ENCODE measurements at places on chromosomes 16 and 17.

DNA sequence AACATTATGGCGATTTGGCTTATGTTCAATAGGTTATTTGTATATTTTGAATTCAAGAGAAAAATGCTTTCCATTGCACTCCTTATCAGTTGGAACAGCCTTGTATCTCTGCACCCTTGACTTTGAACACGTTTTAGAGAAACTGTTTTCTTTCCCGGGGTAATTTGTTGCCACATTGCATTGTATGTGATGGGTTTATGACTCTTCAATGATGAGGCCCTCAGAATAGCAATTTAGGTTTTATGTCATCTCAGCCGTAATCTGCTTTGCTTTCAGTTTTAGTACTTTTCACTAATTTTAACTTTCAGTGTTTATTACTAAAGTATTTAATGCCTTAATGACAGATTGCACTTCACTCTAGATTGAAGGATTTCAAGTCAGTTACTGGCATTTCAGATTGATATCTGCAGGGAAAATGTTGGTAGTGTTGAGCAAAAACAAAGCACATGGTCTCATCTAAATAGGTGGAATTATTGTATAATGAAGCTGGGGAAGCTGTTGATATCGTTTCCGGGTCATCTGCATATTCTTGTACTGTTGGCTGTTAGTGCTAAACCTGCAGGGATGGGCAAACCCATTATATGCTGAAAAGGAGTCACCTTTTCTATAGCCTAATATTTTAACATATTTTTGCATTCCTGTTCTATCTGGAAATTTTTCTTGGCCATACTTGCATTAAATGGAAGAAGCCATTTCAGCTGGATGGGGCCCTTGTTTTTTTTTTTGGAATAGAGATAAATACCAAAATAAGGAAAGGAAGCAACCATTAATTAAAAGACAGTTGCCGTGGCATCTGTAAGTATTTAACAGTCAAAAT is 2.0 kb downstream of the LUC7L3 start:
- no peak for DNase-seq

GRCh38 chr17:13920413-13920812 is 148.9 kb upstream of the COX10 start:
- no peak for DNase-seq

DNA sequence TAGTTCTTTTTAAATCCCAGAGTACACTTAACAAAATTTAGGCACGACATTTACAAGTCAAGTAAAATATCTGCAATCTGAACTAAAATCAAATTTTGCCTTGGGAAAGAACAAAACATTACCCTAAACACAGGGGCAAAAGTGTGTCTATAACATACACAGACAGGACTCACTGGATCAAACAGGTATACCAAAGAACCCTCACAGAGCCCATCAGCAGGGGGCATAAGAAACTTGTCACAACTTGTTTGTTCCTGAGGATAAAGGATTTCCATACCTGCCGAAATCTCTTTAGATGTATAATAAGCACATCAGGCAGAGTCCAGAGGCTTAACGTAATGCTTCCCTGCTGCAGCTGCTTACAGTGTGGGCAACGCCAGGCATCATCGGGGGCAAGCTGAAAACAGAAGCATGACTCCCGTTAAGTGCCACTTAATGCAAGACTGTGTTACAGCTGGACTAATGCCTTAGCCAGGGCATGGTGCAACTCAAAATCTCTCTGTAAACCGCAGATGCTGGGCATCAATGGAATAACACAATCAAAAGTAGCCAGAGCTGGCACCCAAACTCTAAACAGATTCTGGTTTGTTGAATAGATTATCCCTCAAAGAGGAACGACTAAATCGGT is 67.0 kb downstream of the USP31 start:
- DNase-seq = no peak

DNA sequence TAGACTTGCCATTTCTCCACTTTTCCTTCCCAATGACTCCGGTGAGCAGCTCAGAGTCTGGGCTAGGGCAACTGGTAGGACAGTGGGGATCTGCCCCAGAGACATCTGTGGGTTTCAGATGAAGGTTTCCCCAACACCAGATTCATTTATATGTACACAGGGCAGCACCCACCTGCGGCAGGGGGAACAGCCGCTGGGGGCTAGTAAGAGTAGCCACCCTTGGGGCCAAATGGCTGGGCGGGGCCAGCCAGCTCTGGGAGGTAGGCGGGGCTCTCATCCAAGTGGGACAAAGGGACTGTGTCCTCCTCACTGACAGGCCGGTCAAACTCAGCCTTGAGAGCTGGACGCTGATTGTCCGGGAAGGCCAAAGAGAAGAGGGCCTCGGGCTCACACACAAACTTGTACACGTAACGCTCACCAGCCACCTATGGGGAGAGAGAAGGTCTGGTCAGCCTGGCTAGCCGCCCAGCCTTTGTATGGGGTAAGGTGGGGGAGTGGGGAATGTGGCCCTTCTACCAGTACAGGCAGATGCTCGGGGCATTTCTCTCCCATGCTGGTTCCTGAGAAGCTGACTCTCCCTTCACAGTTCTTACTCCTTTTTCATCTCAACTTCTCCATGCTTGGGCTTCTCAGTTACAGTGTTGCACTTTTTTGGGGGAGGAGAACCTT is 17.7 kb downstream of the ETV4 start:
- no peak for DNase-seq

GRCh38 chr16:73743665-73744496 is 552.7 kb upstream of the PSMD7 start:
- no peak for DNase-seq

GRCh38 chr17:67467500-67468455 is 90.7 kb downstream of the PITPNC1 start:
- DNase-seq = no peak

DNA sequence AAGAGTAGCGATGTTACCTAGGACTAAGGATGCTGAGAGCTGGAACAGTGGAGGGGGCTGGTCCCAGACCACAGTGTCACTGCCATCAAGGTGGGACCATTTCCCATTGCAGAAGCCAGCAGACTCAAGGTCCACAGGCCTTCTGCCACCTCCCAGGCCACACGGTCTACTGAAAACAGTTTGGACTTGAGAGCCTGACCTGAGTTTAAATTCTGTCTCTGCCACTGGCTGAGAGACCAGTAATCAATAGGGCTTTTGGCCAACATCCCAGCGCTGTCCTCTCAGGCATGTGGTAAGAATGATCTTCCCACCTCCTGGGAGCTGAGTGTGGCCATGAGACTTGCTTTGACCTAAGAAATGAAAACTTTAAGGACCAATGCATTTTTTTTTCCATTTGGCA is 331.4 kb upstream of the CDH5 start:
- DNase-seq = no peak

DNA sequence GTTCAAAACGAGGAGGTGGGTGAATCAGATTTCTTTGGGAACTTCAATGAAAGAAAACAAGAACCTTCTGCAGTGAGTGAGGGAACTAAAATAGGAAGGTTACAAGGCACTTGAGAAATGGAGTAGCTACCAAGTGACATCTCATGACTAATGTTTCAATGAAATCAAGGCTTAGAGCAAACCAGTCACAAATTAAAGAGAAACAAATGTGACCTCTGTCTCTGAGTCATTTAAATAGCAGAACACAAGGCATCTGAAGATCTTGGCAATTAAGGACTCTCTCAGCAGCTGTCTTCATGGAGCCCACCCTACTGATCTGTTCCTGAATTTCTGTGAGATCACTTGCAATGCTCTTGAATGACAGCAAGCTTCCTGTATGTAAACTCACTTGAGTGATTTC is 109.5 kb downstream of the CDH11 start:
- no peak for DNase-seq

GRCh38 chr17:80750263-80750662 is 205.6 kb downstream of the RPTOR start:
- no peak for DNase-seq

Measured in hypothalamus (tissue), 51 donors.